ENCODE measurements at places on chromosomes 3 and 15.

DNA sequence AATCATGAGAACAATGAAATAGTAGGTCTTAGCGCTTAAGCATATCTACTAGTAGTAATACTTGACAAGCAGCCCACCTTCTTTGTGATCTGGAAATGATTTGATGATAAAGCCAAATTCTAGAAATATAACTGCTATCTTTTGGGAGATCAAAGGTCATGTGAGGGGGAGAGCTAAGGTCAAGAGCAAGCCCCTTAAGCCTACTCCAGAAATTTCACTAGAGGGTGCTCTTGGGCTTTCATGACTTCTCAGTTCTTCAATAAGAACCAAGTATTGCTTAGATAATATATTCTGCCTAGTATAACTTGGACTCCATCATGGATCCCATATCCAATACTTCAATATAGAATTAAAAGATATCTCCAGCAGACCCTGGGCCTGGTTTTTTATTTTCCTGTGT lies 319.6 kb downstream of the ZBTB20 start:
- no peak for DNase-seq

DNA sequence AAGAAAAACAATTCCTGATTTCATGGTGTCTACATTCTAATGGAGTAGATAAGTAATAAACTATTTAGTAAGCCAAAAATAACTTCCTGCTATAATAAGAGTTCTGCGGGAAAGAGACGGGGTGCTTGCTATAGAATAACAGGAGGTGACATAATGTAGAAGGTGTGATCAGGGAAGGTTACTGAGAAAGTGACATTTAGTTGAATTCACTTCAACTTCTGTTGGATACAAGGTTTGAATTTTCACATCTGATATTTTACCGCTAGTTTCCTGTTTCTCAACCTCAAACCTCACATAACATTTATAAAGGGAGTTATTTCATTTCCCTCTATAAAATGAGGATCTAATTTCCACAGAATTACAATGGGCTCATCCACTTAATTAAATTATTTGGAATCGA lies 102.3 kb upstream of the GBE1 start:
- DNase-seq: no peak

- DNase-seq: peak; percentile 53
These were observed 62.9 kb downstream of the KLF13 start for GRCh38 chr15:31389576-31389975.

- DNase-seq: no peak
These were observed 66.5 kb upstream of the SH3GL3 start for GRCh38 chr15:83380682-83381081.

DNA sequence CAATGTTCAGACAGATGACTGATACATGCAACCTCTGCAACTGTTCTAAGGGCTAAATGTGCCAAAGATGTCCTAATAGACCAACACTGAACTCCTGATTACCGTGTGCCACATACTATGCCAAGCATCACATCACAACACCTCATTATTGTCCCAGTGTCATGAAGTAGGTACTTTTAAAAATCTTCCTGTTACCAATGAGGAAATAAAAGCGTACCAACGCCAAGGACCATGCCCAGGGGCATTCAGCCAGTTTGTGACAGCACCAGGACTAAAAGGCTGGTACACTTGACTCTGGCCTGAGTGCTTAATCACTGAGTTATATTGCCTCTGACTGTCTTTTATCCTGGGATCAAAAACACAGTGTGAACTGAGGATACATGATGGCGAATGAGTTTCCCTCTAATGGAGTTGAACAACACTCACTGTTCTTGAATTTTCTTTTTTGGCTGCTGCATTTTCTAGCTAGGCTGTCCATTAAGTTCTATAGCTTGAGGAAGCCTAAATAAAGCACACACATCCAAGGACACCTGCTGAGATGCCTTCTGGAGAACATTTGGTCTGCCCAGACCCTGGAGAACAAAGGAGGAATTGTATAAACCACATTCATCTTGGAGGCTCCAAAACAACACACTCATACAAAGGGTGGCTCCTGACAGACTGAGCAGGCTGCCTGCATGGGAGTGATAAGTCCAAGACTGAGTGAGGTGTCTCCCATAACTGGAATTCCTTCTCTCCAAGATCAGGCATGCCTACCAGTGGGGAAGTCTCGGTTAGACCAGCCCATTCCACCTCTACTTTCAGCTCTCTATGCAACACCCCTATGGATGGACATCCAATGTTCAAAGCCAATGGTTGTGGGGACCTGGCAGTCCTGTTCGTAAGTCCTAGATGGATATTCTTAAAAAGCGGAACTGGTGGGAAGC lies 126.7 kb upstream of the PRICKLE2 start:
- peak; percentile 84 for DNase-seq

DNA sequence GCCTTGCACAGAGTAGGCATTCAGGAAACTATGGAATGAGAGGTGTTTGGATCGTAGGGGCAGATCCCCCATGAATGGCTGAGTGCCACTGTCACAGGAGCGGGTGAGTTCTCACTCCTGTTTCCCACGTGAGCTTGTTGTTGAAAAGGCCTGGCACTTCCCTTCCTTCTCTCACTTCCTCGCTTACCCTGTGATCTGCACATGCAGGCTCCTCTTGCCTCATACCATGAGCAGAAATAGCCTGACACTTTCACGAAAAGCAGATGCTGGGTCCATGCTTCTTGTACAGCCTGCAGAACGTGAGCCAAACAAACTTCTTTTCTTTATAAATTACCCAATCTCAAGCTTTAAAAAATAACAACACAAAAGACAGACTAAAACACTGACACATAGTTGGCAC lies 55.4 kb downstream of the AGBL1 start:
- no peak for DNase-seq

- DNase-seq: no peak
These were observed 134.0 kb downstream of the FHIT start for GRCh38 chr3:61117045-61117898.

DNA sequence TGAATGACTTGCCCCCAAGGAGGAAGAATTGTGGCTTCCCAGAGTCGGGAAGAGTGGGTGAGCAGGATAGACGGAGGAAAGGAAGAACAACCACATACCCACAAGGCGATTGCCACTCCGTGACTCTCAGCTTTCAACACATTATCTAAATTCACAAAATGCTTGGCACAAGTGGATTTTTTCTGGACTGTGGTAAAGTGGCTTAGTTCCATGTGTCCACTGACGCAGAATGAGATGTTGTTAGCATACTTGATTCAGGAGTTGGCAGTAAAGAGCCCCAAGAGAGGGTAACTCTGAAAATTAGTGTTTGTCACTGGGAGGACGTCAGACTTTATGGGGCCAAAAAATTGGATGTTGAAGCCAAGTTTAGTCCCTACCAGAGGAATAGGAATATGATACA lies 198.8 kb upstream of the CTNNB1 start:
- DNase-seq: no peak

DNA sequence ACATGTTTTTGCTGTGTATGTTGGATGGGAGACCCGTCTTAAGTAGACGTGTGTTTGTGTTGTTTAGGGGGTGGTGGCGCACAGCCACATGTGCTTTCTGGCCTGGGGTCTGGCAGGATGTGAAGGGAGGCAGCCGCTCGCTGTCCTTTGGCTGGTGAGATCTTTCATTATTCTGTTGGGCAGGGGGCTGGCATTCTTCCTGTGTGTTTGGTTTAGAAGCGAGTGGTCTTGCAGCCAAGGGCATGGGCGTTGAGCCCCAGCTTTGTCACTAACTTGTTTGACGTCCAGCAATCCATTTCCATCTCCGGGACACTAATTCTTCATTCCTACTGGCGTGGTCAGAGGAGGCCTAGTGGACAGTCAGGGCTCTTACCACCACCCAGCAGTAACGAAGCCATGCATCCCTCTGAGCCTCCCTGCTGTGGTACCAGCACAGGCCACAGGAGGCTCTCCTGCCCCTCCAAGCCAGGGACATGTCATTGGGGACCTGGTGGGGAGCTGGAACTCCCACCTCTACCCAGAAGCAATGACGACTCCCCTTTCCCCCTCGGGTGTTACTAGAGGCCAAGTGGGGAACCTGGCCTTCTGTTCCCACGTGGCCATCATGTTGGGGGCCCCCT lies 10.7 kb downstream of the THSD4 start:
- no peak for DNase-seq

- DNase-seq: no peak
These were observed 223.7 kb upstream of the NANOGP8 start for GRCh38 chr15:35308802-35309201.

DNA sequence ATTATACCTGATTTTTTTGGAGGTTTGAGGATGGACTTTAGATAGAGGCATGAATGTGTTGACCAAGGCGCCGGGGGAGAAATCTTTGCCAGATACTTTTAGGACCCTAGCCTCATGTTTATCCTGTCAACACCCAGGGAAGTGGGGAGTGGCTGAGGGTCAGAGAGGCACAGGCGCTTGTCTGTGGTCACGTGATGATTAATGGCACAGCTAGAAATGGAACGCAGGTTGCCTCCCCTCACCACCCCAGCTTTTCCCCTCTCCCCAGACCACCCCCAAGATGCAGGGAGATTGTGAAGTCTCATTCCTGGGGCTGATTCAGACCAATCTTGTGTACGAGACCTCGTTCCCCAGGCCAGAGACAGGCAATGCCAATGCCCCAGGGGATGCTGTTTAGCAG lies 218.4 kb upstream of the LINGO1 start:
- no peak for DNase-seq
